IMR-90 (cell line): ENCODE measurements at places on chromosomes 2 and 18. TPM values are rescaled to one million over a fixed set of nuclear protein-coding genes. Genes with fewer than 3 reads are reported as not detected.

The FHOD3 gene
- total RNA-seq = 16.0 and 16.7 TPM in 2 replicates

The GAL3ST2 gene
- total RNA-seq = not detected in 2 replicates

The CYP27A1 gene
- total RNA-seq = 4.2 and 5.2 TPM in 2 replicates

The LOXHD1 gene
- not detected in 2 replicates for total RNA-seq

The CDK5R2 gene
- not detected in 2 replicates for total RNA-seq

The CDH20 gene
- not detected in 2 replicates for total RNA-seq

The DOCK10 gene
- total RNA-seq = 63.6 and 75.3 TPM in 2 replicates

DNA sequence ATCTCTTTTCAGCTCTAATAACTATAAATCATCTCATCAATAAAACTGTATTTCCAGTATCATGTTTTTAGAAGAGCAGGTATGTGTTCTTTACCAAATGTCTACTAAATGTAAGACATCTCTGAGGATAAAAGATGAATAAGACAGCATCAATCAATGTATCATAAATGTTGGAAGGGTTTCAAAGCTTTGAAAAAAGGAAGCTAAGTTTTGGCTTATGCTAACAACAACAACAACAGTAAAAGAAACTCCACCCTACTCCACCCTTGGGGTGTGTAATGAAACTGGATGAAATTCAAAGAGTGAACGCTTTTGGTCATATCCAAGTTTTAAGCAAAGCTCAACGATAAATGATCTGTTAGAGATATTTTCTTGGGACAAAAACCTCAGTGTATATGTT is 17.1 kb downstream of the PRKD3 start:
- DNase-seq = no peak

DNA sequence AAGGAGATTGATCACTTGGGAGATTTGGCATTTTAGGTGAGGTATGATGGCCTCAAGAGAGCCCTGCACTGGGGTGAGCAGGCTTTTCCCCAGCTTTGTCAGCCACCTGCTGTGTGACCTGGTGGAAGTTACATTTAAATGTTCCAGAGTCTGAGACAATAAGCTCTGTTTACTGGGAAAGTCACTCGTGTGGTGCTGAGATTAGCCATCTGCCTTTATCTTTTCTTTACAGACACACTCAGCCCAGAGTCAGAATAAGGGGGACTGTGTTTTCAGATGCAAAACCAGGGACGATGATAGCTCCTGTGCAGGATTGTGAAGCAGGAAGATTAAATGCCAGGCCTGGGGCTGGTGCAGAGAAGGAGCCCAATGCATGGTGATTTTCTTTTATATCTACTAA is 47.9 kb downstream of the SH3RF3 start:
- DNase-seq = no peak

DNA sequence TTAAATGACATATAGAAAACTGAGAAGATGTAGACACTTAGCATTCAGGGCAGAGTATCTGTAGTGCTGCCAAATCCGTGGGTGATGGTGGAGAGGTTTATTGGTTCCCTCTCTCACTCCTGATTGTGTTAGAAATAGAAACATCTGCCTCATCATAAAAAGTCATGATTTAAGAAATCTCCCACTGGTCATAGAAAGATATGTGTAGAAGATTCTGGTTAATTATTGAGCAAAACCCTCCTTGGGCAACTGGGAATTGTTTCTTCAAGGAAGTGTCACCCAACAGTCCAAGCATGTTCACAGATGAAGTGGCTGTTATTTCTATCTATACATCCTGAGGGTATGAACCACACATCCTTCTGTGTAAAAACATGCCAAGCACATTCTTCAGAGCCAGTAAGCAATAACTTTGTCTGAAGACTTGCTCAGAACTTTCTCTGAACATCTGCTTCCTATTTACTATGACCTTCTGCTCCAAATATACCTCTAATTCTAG is 33.6 kb upstream of the CHRNA1 start:
- peak; percentile 76 for DNase-seq

- no peak for DNase-seq
Observed at GRCh38 chr18:48819781-48820482, 130.8 kb downstream of the SMAD7 start.

GRCh38 chr18:37484983-37485834 is 80.4 kb downstream of the CELF4 start:
- DNase-seq = peak; percentile 5

- DNase-seq = peak; percentile 49
Observed at GRCh38 chr2:202871300-202872141, at the start of gene ICA1L. Gene ICA1L (minus strand): TSS chr2:202871766. CDS start chr2:202829009, 42,757 bp downstream.

GRCh38 chr2:56714400-56714799 is 530.6 kb downstream of the CCDC85A start:
- no peak for DNase-seq

DNA sequence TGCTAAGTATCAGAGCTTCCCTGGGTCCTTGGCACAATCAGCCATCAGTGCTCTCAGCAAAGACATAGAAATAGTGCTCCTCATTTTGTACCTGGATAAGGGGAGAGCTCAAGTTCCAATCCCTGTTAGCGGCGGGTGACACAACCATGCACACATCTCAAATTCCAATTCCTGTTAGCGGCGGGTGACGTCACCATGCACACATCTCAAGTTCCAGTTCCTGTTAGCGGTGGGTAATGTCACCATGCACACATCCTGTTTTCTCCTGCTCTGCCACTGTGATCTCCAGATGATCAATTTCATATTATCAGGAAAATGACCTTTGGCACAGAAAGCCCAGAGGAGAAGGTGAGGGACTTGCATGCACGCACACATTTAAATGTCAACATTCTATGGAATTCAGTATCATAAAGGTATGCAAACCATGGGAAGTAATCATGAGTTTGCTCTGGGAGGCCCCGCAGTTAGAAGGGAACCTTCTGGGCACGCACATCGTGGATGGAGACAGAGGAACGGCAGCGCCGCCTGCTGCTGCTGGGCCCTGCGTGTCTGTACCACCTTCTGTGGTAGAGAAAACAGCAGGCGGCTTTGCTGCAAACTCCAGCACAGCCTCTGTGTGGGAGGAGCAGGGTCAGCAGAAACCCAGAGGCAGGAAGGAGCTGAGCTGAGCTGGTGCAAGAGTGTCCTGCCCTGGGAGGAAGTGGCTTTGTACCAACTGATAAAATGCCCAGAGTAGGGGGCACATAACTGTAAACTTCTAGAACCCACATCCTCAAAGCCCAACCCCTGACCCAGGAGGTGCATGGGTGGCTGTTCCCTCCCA is 77.8 kb downstream of the MBP start:
- peak; percentile 93 for DNase-seq

DNA sequence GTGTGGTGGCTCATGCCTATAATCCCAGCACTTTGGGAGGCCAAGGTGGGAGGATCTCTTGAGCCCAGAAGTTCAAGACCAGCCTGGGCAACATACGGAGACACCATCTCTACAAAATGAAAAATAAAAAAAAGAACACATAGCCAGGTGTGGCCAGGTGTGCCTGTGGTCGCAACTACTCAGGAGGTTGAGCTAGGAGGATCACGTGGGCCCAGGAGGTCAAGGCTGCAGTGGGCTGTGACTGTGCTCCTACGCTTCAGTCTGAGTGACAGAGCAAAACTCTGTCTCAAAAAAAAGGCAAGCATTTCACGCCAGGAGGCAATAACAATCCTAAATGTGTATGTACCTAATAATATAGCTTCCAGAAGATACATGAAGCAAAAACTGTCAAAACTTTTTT is 27.8 kb downstream of the USP40 start:
- no peak for DNase-seq

DNA sequence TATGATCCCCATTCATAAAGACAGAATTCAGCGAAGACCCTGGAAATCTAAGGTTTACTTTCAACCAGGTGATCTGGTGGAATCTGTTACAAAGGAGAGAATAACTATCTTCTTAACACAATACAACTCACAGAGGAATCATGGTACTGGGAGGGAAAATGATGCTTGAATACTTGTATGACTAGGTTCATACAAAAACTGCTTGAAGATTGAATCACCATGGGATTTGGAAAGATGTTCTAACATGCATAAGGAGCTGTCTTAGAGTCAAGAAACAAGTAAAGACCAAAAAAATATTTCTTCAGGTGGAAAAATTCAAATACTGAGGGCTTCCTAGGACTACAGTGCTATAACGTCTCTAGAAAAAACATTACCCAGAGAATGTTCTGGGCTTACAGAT is 32.2 kb downstream of the COL5A2 start:
- peak; percentile 62 for DNase-seq

DNA sequence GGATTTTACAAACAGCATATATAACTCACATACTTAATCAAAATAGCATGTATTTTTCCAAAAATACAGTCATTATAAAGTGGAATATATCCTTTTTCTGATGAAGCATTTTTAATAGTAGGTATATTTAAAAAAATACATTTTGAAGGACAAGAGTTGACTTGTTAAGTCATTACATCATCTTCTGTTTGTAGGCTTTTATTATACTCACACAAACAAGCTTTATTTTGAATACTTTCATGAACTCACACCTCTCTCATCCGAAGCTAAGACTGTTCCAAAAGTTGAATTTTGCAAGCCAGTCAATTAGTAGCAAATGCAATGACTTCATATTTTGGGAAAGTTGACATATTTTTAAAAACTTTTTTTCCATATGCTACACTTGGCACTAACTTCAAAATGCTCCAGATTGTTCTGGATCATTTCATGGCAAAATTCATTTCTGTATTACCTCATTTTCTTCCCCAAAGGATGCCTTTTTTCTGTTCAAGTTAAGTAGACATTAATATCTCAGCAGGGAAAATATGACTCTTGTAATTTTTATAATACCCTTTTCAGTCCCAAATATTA is 68.5 kb upstream of the WDR75 start:
- DNase-seq = no peak

GRCh38 chr2:219918944-219919343 is 291.5 kb downstream of the SLC4A3 start:
- DNase-seq = no peak

- no peak for DNase-seq
Observed at GRCh38 chr18:43484710-43485109, 207.4 kb upstream of the SYT4 start.

DNA sequence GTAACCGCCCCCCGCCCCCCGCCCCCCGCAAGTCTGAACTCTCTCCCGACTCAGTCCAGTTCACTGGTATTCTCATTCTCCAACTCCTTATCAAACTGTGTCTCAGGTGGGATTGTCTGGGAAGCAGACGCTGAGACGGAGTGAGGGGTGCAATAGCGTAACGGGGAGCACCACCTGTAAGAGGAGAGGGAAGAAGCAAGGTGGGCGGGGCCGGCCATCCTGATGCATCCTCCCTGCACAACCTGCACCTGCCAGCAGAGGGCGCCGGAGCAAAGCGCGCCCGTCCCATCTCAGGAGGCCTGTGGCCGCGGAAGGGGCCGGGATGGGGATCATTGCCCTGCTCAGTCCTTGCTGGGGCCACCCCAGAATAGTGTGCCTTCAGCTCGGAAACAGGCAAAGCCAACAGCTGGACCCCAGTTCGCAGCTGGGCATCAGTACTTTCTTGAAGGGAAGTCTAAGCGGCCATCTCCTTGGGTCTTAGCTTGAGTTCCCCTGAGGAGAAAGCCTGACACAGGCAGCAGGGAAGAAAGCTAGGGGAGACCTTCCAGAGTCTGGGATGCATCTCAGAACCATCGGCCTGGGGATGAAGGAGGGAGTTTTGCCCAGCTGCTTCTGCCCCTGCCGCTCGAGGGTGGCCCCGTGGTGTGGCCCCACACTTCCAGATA is 208.0 kb downstream of the TFCP2L1 start:
- DNase-seq = peak; percentile 28

GRCh38 chr2:105391058-105391627 is 7.7 kb downstream of the FHL2 start:
- peak; percentile 84 for DNase-seq
